ENCODE measurements at places on chromosomes 16 and 17.

GRCh38 chr16:84294117-84294516 lies 561 bp upstream of the WFDC1 start:
- no peak for DNase-seq

DNA sequence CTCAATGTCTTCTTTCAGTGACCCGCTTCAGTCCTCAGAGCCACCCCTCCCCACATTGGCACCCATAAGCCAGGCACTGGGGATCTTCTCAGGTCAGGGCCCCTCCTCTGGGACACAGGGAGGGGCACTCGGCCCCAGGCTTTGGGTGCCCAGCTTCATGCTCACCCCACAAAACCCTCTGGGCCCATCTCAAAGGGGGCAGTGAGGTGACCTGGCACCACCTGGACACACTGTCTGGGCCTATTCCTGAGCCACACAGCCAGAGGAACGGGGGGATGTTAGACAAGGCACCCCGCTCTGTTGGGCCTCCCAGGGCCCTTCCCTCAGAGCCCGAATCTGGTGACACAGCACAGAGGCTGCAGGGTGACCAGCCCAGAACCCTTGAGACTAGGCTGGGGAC lies 36.1 kb downstream of the TNFRSF13B start:
- DNase-seq: no peak

- DNase-seq: no peak
Measured at GRCh38 chr17:1228781-1229348, 41.4 kb upstream of the BHLHA9 start.

GRCh38 chr17:28346199-28346580 lies 10.6 kb downstream of the TNFAIP1 start:
- DNase-seq: no peak

- DNase-seq: peak; percentile 89
Measured at GRCh38 chr16:30096105-30096861, at the start of gene YPEL3. YPEL3 (minus strand) TSS chr16:30096213; CDS start chr16:30095482, 731 bp downstream.

DNA sequence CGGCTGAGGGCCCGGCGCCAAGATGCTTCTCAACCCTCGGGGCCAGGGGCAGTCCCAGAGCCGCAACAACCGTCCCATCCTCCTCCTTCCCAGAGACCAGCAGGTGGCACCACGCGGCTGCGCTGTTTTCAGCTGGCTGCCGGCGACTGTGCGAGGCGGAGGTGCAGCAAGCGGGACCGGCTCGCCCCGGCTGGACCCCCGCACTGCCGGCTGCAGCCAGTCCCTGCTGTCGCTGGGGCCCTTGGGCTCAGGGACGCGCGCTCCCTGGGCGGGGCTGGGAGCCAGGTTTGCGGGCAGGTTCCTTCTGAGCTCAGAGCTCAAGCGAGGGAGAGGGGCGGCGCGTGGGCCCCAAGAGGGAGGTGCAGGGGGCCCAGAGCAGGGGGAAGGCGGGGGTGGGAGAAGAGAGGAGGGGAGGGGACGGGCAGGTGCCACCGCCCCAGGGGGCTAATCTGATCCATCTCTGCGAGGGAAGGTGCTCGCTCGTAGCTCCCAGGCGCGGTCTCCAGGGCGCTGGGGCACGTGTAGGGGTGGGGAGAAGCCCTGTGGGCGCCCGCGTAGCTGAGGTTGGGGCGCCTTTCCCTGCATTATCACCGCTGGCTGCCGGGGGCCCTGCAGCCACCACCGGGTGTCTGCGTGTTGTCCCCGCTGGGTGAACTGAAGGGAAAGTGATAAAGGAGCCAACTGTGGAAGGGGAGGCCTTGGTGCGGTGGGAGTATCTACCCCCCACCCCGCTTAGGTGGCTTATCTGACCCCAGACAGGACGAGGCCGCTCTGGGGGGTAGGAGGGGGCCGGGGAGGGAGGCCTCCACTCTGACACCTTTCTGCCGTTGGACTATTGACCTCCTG lies 24.2 kb downstream of the STAT5A start:
- peak; percentile 76 for DNase-seq

DNA sequence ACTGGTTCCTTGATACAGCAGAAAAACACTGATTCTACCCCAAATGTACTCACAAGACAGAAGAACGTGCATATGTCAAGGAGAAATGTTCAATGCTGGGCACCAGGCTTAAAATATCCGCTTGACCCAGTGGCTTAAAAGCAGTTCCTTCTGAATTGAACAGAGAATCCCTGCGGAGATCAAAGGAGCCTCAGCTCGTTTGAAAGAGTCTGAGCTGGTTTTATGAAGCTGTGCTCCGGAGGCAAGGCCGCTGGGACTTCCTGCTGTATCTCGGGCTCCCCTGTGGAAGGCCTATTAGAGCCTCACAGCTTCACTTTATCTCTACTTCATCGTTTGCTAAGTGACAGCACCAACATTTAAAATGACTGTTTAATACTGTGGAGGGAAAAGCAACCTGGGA lies 2.2 kb downstream of the LMF1 start:
- no peak for DNase-seq

DNA sequence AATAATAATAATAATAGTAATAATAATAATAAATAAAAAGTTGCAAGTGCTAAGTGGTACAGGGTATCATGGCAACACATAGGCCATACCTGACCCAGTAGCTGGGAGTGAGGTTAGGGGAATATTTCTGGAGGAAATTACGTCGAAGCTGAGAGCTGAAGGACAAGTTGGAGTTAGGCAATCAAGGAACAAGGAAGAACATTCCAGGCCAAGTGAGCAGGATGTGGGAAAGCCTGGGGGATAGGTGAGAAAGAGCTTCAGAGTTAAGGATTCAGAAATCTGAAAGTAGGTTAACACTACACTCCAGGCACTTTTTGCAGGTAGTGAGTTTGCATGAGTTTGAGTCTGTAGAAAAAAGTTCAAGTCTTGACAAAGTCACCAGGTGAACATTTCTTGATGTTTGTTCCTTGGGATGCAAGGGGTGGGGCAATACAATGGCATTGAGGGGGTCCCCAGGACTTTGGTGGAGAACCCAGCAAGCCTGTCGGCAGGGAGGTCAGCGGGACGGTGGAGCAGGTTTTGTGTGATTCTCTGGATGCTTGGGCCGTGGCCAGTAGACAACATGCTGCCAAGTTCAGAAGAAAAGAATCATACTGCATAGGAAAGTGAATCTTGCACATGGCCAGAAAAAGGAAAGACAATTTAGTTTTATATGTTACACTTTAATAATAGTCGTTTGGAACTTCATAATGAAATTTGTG lies 27.7 kb upstream of the MPHOSPH6 start:
- DNase-seq: no peak

- DNase-seq: no peak
Measured at GRCh38 chr17:15092261-15092660, 172.9 kb downstream of the PMP22 start.

DNA sequence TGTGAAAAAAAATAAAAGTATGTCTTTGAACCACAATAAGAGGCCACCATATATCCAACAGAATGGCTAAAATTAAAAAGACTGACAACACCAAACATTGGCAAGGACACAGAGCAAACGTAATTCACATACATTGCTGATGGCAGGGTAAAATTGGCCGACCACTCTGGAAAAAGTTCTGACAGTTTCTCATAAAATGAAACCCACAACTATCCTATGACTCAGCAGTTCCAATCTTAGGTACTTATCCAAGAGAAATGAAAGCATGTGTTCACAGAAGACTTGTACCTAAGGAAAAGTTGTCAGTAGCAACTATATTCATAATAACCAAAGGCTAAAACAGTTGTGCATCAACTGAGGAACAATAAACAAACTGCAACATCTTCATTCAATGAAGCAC lies 357.3 kb upstream of the XYLT1 start:
- no peak for DNase-seq

GRCh38 chr16:68281368-68282063 lies 17.2 kb downstream of the SLC7A6 start:
- DNase-seq: no peak

- DNase-seq: no peak
Measured at GRCh38 chr16:53142823-53143568, 88.2 kb downstream of the CHD9 start.

DNA sequence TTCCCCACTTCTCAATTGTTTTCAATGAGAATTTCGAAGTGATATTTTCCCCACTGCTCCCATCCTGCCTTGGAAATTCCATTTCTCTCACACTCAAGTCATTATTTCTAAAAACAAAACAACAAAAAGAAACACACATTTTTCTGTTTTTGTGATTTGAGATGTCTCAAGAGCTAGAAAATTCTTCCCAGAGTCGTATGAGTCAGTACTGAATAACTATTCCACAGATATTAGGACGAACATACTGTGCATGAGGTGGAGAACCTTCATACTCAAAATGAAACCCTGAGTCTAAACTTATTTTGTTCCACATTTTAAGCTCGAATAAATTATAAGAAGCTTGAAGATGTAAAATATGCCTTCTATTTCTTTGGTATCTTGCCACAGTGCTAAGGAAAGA lies 204.6 kb downstream of the SLC39A11 start:
- DNase-seq: no peak

- no peak for DNase-seq
Measured at GRCh38 chr16:63195336-63195735, 1159.1 kb upstream of the CDH8 start.

GRCh38 chr17:27576477-27577083 lies 54.4 kb upstream of the LGALS9 start:
- no peak for DNase-seq

- no peak for DNase-seq
Measured at GRCh38 chr16:89691231-89691985, 4.9 kb downstream of the CDK10 start.
